ENCODE measurements at places on chromosomes 3 and 15.

- DNase-seq, result no peak
Measured at GRCh38 chr3:29283231-29284119, 2.6 kb downstream of the RBMS3 start.

DNA sequence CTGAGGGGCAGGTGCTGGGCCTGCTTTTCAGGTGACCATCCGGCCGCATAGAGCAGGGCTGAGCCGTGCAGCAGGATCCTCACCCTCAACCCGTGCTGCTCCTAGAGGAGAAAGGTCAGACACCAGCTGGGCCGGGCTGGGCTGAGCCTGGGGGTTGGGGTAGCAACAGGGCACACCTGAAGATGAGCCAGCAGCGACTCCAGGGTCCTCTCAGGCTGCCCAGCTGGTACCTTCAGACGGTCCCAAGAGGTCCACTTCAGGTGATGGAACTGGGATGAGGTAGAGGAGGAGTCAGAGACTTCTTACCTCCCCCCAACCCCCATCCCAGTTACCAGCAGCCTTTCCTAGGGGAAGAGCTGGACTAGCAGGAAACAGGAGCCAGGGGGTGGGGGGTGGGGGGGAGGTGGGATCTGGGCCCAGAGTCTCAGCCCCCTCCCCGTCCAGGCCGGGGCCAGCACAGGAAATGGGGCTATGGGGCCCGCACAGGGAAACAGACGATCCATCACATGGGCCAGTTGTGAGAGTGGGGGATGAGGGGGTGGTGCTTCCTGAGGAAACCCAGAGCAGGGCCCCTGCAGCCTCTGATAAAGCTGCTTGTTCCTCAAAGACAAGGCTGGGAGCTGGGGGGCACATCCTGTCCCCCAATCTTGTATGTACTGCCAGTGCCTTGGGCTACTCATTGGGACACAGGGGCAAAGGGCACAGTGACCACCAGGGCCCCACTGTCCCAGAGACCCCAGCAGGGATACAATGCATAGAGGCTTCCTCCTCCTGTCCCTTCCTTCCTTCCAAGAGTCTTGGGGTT lies 3.0 kb downstream of the INKA1 start:
- no peak for DNase-seq

DNA sequence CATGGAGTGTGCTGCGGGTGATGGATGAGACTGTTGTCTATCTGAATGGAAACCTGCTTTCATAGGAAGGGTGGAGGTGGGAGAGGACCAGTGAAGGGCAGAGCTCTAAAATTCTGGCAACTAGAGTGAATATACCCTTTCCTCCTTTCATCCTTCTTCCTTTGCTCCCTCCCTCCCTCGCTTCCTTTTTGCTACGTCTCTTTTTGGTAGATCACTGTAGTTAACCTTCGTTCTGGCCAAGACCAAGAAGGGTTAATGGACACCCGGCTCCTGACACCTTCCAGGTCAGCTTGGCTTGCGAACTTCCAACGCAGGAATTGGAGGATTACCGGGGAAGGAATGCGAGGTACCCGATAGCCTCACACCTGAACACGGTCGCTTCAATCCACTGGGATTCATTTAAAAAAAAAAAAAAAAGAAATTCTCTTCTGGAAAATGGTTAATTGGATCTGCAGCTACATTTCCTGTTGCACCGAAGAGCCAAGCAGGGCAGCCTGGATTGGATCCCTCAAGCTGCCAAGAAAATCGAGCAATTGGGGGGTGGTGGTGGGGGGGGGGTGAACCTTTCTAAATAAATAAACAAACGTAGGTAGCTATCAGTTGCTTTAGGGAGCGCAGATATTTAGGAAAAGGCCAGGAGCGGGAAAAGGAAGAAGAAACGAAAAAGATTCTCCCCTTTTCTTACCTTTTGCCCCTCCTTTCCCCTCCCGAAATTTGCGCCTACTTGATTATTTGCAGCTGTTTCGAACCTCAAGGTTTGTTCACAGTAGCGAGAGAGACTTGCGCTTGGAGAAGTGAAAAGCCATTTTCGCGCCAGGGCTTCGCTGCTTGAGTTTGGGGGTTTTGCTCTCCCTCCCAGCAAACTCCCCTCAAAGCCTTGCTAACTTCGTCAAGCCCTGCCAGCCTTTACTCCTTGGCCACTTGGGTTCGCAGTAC lies 9.5 kb upstream of the NR2F2 start:
- DNase-seq, result peak; percentile 26

DNA sequence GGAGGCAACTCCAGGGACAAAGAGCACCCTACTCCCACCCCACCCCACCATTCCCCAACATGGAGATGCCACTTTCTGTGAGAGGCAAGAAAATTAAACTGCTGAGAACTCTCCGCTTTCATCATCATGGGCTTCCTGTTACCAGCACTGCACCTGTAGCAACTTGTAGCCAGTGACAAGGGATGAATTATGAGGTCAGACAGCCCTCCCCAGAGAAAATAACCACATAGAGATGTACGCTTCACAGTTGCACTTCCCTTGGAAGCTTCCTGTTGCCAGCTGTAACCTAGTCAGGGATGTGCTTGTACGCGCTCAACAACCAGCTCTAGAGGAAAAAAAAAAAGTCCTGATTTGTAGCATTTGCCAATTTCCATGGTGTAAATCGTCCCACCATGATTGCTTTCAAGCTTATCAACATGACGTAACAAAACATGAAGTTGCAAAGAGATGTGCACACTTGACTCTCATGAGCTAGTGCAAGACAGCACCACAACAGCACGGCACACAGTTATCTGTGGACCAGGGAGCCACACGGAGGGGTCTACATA lies 145.4 kb downstream of the RAB11A start:
- DNase-seq, result no peak

DNA sequence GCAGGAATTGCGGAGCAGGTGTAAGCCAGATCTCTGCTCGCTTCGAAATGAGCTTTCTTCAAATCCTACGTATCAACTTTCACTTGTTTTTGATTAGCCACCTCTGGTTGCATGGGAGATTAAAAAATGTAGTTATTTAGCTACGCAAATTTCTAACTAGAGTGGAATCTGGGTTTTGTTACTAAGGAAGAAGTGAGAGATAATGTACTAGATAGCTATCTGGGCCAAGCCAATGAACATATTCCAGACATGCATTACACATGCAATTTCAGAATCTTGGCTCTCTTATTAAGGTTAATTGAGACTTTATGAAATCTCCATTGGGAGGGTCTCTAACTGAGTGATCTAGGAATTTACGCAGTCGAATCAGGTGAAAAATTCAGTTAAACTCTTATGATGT lies 765.7 kb downstream of the DIPK2A start:
- no peak for DNase-seq

DNA sequence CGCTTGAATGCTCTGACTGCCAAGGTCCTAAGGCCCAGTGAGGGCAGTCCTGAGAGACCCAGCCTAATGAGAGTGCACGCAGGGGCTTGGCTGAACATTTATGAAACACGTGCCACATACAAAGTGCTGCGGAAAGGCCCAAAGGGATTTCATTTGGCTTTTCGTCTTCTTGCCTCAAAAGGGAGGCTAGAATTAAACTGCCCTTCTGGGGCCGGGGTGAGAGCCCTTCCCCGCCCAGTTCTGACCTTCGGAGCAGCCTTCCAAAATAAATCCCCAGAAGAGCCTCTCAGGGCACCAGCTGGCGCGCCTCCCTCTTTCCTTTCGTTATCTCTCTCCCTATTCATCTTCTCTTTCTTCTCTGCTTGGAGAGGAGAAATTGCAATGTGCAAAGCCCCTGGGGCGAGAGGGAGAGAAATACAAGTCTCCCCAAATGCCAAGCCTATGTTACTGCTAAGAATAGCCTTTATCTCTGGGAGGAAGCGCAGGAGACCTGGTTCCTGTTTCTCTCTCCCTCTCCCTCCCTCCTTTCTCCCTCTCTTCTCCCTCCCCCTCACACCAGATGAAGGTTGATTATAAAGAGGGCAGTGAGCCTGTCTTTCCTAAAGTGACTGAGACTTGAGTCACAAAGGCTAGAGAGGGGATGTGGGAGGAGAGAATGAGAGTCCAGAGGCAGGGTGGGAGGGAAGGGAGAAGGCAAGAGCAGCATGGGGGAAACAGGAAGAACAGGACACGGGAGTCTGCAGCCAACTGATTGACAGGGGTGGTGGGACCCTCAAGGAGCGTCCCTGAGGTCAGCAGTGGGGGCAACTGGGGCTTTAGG lies 36.7 kb upstream of the NDUFB4 start:
- peak; percentile 47 for DNase-seq

- DNase-seq, result no peak
Measured at GRCh38 chr15:89777782-89778380, 1.7 kb downstream of the MESP2 start.

- DNase-seq, result no peak
Measured at GRCh38 chr3:9147896-9148266, 101.6 kb downstream of the SRGAP3 start.

GRCh38 chr3:127787571-127788365 lies 34.5 kb downstream of the MGLL start:
- no peak for DNase-seq

DNA sequence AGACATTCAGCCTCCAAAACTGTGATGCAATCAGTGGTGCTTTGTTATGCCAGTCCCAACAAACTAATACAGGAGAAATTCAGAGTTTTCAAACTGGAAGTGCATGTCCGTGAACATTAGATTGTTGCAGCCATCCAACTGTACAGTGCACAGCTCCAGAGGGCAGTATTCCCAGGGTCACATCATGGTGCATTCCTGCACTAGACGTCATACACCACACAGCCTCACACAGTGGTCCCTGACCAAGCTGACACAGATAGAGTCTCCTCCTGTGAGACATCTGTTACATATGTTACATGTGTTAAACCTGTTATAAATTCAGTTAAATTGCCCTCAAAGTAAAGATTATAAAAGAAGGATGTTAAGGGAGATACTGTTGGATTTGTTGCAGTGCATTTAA lies 209.0 kb downstream of the LRRN1 start:
- DNase-seq, result no peak

GRCh38 chr15:69081310-69082004 lies 67.0 kb downstream of the NOX5 start:
- DNase-seq, result peak; percentile 28

GRCh38 chr3:74402821-74403220 lies 211.6 kb downstream of the CNTN3 start:
- DNase-seq, result no peak

GRCh38 chr3:56864918-56865524 lies 63.3 kb upstream of the ARHGEF3 start:
- no peak for DNase-seq

DNA sequence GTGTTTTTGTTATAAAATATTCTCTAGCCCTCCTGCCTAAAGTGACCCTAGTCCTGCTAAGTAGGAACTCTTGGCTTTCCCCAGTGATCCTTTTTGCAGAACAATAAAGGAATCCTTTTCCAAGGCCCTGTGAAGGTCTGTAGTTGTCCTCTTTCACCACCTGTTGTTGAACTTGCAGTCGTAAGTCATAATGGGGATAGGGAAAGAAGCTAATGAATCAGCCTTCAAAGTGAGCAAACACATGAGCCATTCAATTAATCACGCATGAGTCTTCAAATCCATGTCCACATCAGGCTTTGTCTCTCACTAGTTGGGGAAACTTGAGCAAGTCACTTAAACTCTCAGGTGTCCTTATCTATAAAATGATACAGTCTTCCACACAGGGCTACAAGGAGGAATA lies 27.6 kb downstream of the ZNF860 start:
- no peak for DNase-seq

- no peak for DNase-seq
Measured at GRCh38 chr3:181719991-181720680, 8.4 kb downstream of the SOX2 start.

DNA sequence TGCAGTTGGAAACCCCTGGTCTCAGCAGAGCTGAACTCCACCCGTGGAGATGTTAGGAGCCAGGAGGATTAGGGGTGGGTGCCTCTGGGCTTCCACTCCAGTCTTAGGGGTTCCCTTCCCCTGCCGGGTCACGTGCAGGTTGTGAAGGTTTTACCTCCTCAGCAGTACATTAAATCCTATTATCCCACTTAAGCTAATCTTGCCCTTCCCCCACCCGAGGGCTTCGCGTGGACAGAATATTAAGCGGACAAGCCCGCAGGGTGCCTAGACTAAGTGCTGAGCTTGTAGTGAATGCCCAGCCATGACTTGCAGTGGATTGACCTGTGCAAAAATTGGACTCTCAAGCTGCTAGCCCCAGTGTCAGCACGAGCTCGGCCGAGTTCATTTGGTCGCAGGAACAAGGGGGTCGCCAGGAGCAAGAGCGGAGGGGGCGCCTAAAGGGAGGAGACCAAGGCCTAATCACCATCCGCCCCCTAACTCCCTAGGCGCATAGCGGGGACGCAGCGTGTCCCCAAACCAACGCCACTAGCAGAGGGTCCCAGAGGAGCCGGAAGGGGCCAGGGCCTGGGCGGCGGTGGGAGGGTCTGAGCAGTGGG lies 498 bp upstream of the SEMA4B start:
- DNase-seq, result no peak

DNA sequence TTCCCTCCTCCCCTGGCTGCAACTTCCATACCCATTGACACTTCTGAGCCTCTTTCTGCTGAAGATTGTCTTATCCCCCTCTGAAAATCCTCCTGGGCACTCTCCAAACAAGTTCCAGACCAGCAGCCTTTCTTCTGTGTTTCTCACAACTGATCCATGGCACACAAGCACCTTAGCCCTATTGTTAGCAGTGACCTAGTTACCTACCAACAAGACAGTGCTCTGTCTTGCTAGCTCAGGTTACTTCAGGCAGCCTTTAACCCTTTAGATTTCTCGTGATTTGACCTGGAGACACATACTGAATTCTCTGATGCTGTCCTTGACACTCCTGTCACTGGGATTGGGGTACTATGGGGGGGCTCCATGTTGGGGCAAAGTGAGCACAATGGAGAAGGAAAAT lies 82.1 kb downstream of the GTF2E1 start:
- no peak for DNase-seq

DNA sequence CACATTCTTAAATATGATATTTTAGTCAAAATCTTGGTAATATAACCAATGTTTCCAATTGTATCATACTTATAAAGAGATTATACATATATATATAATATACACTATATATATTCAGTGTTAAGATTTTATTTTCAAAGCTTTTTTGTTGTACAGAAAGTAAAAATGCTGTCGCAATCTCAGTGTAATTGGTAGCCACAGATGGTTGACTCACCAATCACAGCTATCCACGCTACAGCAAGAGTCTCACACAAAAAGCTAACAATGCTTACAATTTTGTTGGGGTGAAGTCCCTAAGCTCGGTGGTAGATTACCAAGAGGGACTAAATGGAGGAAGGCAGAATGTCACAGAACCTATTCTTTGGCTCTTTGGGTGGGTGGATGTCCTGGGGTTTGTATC lies 16.9 kb upstream of the CFAP161 start:
- DNase-seq, result no peak

GRCh38 chr3:21310161-21310560 lies 440.8 kb downstream of the ZNF385D start:
- peak; percentile 9 for DNase-seq

DNA sequence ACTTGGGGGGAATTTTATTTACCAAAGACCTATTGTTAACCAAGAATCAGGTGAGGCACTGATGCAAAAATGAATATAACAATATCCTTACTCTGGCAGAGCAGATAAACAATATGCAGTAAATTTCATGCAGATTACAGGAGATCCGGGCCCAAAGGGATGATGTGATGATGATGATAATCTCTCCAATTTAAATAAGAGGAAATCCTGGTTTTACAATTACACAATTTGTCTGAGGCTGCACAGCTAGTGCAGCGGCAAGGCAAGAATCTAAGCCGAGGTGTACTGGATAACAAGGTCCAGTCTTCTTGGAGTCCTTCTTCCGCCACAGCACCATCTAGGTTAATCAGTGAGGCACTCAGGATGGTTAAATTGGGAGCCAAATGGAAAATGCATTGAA lies 2.4 kb upstream of the MESD start:
- DNase-seq, result no peak

Measured in hepatic stellate cell (primary cell).